Bronchial epithelial cell (primary cell): ENCODE measurements at places on chromosomes 16 and 17. TPM values are rescaled to one million over a fixed set of nuclear protein-coding genes. Genes with fewer than 3 reads are reported as not detected.

The NPIPA2 gene
- total RNA-seq = 0.13 and 0.53 TPM in 2 replicates

The VASN gene
- total RNA-seq = 6.6 and 10.0 TPM in 2 replicates

GRCh38 chr16:49213594-49213993 lies 68.0 kb downstream of the CBLN1 start:
- no peak for DNase-seq

DNA sequence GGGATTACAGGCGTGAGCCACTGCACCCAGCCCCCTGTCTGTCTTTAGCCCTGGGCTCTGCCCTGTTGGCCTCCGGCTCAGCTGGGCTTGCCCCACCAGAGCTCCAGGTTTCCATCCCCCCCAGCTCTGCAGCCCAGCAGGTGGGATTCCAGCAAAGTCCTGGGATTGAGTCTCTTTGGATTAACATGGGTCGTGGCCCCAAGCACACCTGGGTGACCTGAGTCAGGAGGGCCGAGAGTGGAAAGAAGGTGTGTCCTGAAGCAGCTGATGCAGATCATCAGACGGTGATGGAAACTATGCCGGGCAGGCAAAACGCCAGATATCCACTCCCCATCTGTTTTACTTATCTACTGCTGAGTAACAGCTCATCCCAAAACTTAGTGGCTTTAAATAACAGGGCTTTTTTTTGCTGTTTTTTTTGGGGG lies 72.5 kb downstream of the KNOP1 start:
- no peak for DNase-seq

DNA sequence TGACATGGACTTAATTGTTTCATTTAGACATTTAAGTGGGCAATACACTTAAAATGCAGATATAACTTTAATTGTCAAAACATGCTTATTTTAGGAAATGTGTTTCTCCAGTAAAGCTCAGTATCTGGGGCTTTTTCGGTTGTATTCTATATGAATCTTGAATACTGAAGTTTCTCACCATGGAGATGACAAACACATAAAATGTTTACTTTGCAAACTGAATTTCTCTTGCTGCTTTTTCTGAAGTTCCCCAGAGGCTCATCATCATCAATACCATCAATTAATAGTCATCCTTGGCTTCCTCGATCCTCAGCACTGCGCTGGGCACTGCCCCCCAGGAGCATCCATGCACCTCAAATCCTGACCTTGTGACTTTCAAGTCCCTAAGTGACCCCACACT lies 227.3 kb downstream of the WWOX start:
- DNase-seq = no peak

GRCh38 chr17:3710951-3711383 lies 12.7 kb upstream of the HASPIN start:
- peak; percentile 71 for DNase-seq

The KRTAP1-5 gene
- not detected in 2 replicates for total RNA-seq

GRCh38 chr17:62064791-62065563 lies at the start of gene MED13:
MED13 (minus strand) TSS chr17:62065278; CDS start chr17:62065205, 73 bp downstream.
- no peak for DNase-seq
